ENCODE measurements at places on chromosomes 1 and 21. TPM values are rescaled to one million over a fixed set of nuclear protein-coding genes. Genes with fewer than 3 reads are reported as not detected.

DNA sequence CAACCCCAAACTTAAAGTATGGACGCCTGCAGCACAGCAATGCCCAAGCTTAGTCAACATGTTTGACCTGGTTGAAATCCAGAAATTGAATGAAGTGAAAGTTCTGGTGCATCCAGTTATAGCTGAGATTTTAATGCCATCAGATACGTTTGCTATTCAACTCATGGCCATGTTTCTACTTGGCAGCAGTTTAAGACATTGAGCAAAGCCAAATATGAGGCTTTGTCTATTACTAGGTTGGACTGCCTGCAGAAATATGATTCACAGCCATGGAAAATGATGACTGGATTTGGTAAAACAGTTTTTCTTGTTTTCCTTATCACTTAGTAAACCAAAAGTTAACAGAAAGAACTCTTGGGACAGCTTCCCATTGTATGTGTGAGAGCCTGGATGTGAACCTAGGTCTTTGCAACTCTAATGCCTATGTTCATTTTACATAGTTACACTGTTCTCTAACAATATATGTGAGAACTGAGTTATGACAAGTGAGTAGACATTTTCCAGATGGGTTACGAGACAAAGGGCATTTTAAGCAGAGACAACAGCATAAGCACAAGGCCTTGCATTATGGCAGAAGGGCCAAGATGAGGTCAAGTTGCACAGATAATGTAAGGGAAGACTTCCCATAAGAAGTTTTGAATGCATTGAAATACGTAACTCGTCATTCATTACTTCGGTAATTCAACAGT, 32.4 kb upstream of the MYSM1 start:
- no peak for DNase-seq

- no peak for DNase-seq
Measured at GRCh38 chr1:95730986-95731385, 497.0 kb downstream of the RWDD3 start.

- no peak for DNase-seq
Measured at GRCh38 chr1:168234846-168235547, 9.2 kb downstream of the SFT2D2 start.

DNA sequence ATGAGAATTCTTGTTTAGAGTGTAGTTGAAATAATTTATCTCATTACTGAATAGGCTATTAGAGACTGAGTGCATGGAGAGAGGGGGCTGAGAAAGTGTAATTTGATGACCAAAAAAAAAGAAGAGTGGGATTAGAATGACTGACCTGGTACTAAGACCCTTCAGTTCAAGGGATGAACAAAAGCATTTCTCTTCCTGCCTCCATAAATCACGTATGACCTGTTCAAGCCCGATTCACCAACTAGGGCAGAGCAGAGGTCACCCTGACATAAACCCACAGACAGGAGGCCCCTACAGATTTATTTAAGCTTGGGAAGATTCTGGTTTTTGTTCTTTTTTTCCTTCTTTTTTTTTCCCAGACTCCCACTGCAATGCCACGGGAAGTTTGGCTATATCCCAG, 123.7 kb upstream of the COP1 start:
- DNase-seq: no peak

GRCh38 chr21:44875316-44875700, 1.8 kb upstream of the PTTG1IP start:
- no peak for DNase-seq

DNA sequence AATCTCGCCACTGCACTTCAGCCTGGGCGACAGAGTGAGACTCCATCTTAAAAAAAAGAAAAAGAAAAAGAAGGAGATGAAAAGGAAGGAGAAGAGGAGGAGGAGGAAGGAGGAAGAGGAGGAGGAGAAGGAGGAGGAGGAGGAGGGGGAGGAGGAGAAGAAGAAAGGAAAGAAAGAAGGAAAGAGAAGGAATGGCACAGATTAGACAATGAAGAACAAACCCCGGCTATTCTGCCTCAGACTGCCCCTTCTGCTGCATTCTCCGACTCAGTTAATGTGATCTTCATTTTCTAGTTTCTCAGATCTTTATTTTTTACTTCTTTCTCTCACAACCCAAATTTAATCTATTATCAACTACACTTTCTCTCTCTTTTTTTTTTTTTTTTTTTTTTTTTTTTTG, 40.1 kb upstream of the PTGFRN start:
- DNase-seq: no peak

The OR2G6 gene
- not detected for polyA plus RNA-seq

The S1PR1 gene
- polyA plus RNA-seq: 0.64 TPM

The URB2 gene
- polyA plus RNA-seq: 1.5 TPM

All from CD14-positive monocyte (primary cell).